SJSA1 (cell line): ENCODE measurements at places on chromosomes 1 and 21. TPM values are rescaled to one million over a fixed set of nuclear protein-coding genes. Genes with fewer than 3 reads are reported as not detected.

The NID1 gene
- total RNA-seq, result 33.8 and 47.7 TPM in 2 replicates

DNA sequence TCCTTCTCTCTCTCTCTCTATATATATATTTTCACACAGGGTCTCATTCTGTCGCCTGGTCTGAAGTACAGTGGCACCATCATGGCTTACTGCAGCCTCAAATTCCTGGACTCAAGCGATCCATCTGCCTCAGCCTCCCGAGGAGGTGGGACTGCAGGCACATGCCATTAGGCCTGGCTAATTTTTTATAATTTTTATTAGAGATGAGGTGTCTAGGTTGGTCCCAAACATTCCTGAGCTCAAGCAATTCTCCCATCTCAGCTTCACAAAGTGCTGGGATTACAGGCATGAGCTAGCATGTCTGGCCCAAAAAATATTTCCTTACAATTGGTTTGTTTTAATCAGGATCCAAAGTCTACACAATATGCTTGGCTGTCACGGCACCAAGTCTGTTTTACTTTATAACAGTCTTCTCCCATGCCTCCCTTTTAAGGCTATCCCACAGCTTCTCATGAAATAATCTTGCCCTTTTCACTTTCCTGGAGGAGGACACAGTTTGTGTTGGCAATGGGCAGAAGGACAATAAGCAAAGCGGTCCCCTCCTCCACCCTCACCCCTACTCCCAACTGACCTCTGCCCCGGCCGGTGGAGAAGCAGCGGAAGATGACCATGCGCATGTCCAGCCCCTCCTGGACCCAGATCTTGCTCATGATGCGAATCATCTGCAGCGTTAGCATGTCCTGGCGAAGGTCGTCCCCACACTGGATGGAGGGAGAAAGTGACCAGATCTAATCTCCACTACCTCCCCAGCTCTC, 28.2 kb upstream of the PPP1R15B start:
- no peak for DNase-seq

The CFAP74 gene
- total RNA-seq, result not detected in 2 replicates

The FCRL1 gene
- total RNA-seq, result not detected in 2 replicates

GRCh38 chr1:152599934-152600333, at the start of gene LCE3C:
Gene LCE3C, plus strand, starts transcription at chr1:152600234. Its CDS starts 498 bp downstream, at chr1:152600732.
- no peak for DNase-seq

The C1orf94 gene
- total RNA-seq, result 0.39 TPM in 1 of 2 replicates, not detected in the other

DNA sequence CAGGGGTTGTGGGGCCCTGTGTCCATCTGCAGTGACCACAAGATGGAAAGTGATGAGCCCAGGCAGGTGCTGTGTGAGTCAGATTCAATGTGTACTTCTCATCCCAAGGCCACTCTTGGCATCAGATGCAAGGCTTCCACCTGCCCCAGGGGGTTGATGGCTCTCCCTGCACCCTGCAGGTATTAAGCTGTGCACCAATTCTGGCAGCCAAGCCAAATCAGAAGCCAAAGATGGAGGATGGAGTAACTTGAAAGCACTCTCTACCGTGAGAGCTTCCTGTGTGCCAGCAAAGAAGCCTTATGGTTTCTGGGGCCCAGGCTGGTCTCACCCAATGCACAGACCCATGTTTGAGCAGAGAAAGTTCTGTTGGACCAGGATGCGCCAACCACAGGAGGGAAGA, 44.3 kb upstream of the TENT5C start:
- DNase-seq, result no peak

DNA sequence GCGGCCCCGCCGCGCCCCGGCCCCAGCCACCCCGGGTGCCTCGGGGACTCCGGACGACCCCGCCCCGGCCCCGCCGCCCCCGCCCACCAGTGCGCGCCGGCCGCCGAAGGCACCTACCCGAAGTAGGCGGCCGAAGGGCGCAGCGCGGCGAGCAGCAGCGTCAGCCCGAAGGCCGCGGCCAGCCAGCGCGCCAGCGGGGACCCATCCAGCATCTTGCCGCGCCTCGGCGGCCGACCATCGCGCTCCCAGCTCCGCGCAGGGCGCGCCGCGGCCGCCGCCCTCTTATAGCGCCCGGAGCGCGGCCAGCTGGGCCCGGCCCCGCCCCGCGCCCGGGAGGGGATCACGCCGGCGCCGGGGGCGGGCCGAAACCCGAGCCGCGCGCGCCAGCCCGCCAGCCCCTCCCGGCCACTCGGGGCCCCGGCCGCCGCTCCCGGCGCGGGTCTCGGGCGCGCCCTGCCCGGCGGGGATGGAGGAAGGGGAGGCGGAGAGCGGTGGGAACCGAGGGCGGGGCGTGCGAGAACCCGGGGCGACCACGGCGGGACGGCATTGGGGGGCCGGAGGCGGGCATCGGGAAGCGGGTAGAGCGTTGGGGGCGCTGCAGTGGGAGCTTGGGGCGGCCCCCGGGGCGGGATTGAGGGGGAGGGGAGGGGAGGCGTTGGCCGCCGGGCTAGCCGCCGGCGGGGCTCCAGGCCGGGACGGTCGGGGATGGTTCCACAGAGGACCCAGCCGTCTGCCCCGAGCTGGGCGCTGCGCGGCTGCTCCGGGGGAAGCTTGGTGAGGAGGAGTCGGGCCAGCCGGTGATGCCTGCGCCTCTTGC, at the start of gene WNT9A:
Gene WNT9A, minus strand, starts transcription at position 257 of the 817 bp plus-strand sequence. Its CDS starts 45 bp downstream, at position 212.
- DNase-seq, result peak; percentile 22

DNA sequence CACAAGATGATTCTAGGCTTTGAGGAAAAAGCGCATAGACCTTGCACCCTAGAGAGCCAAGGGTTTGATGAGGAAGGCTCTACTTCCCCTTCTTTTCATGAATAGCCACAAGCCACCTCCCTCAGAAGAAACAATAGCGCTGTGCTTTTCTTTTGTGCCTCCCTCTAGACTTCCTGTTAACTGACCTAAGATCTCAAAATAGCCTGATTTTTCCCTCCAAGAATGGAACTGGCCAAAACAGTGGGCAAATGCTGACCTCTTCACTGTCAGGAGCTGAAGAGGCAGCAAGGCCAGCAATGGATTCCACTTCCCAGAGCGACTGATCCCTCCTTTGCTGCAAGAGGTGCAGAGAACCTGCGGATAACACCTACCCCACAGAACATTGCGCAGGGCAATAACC, 362.8 kb downstream of the KCNH1 start:
- no peak for DNase-seq

GRCh38 chr1:208581209-208581608, 337.0 kb upstream of the PLXNA2 start:
- DNase-seq, result no peak

GRCh38 chr1:26811708-26812107, 14.8 kb upstream of the ZDHHC18 start:
- DNase-seq, result no peak

The SPRR2F gene
- total RNA-seq, result not detected in 2 replicates

- DNase-seq, result no peak
Measured at GRCh38 chr21:35810431-35810970, 249.8 kb downstream of the SETD4 start.

The KRTAP10-12 gene
- not detected in 2 replicates for total RNA-seq

DNA sequence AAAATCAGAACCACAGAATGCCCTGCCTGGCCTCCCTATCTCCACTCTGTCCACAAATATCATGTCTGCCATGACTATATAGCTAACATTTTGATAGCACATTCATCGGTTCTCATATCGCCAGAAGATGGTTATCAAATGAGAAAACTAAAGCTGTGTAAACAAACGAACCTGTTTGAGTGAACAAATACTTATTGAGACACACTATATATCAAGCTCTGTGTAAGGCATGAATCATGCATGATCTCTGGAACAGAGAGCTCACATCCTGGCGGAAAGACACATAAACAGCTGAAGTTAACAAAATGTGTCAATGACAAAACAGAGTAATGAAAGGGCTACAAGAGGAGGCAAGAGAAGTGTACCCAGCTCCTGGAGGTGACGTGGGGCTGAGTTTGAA, 13.1 kb downstream of the KCND3 start:
- DNase-seq, result no peak

DNA sequence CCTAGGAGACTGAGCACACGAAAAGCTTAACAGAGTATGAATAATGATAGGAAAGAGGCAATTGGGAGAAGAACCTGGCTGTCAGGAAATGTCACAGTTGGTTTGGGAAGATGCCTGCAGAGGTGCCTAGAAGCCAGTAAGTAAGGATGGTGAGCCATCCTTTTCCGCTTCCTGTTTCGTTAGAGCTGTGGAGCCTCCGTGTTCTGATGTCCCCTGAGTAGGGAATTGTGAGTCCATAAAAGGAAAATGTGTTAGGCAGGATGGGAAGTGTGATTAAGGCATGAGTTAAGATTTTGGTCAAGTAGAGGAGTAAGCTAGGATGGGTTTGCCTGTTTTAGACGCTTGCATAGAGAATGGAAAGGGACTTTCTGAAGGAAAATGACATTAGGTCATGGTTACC, 9.0 kb downstream of the CLIC4 start:
- DNase-seq, result no peak

DNA sequence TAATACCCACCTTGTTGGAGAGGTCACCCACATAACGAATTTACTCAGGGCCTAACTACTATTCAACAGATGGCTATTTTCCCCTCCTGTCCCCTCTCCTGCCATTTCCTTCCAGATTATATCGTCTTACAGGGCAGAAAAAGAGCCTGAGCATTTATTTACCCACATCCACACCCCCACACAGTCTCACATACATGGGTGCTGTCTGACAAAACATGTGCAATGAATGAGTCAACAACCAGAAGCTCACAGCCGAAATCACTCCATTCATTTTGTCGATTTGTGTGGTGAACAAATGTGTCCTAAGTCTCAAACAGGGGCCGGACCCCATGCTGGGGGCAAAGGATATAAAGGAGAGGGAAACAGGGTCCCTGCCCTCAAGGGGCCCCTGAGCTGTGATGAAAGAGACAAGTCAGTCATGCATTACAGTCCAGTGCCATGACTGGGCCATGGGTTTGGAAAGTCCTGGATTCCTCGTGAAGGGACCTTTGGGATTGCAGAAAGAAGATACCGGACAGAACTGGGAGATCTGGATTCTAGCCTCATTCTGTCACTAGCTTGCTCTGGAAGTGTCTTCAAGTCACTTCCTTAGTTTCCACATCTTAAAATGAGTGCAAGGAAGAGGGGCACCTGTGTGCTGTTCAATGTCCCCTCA, 16.4 kb upstream of the ZNF683 start:
- no peak for DNase-seq

The OR2L2 gene
- total RNA-seq, result not detected in 2 replicates

The PPM1J gene
- not detected in 2 replicates for total RNA-seq
